ENCODE measurements at places on chromosomes 2 and 18.

GRCh38 chr2:98378196-98378595 lies 31.9 kb downstream of the CNGA3 start:
- no peak for DNase-seq

GRCh38 chr2:43068631-43069517 lies 157.5 kb downstream of the ZFP36L2 start:
- no peak for DNase-seq

DNA sequence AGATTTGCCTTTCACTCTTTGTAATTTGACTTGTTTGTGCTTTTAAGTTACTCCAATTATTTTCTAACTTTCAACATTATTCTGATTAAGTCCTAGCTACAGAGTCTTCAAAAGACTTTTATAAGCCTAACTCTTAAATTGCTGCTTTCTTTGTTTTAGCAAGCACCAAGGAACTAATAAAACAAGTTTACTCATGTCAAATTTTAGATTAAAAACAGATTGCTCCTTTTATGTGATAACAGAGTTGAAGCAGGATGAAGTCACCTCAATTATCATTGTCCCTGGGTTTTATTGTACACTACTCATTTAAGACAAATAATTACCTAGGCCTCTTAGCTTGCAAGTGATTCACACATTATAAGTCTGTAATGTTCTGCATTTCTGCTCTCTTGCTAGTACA lies 678.4 kb downstream of the ERBB4 start:
- no peak for DNase-seq

GRCh38 chr2:171629113-171629512 lies 58.2 kb upstream of the DYNC1I2 start:
- DNase-seq, result no peak

DNA sequence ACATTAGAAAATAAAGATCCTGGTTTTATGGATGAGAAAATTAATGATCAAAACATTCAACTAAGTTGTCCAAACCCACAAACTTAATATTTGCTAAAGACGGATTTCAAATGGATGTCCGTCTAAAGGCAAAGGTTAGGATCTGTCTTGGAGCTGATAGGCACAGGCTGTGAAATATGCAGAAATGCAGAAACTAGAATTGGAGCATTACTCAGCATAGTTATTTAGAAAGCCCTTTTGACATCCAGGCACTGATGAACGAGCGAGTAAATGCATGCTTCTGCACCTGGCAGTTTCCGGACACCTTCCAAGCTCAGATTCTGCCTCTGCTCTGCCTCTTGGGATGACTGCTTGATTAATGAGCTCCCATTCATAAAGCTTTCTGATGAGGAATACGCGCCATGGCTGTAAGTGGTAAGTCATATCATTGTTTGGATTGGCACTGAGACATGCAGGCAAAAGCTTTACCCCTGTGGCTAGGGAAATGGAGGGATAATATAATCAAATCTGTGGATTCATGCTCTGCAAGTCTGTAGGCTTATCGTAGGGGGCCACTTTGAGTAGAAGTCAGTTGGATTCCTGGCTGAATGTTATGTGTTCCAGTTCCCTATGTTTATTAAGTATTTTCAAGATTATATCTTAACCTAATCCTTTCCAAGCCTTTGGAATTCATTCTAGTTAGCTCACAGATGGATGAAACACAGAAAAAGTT lies 2176.3 kb upstream of the CELF4 start:
- DNase-seq, result no peak

DNA sequence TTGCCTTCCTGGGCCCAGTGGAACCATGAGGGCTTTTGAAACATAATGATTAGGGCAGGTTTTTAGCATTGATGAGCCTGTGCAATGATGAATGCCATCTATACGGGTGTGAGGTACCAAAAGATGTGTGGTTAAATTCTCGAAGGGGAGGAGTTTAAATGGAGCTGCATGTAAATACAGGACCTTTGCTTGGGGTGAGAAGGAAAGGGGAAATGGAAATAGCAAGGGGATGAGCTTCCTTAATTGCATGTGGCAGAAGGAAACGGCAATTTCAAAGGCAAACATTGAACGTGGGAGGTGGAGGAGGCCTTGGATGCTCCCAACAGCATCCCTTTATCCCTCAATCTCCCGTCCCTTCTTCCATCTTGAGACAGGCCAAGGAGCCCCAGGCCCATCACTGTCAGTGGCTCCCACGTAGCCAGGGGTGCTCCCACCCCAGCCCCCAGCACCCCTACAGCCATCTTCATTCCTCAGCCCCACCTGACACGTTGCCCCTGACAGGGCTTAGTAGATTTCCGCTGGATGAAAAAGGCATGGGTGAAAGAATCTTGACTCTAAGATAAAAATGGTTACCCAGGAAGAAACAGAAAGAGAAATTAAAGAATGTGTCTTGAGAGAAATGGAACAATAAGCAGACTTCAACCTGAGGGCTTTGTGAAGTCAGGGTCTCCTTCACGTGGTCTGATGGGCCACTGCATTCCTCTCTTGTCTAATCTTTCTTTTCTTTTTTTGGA lies 32.5 kb downstream of the INPP5D start:
- no peak for DNase-seq

DNA sequence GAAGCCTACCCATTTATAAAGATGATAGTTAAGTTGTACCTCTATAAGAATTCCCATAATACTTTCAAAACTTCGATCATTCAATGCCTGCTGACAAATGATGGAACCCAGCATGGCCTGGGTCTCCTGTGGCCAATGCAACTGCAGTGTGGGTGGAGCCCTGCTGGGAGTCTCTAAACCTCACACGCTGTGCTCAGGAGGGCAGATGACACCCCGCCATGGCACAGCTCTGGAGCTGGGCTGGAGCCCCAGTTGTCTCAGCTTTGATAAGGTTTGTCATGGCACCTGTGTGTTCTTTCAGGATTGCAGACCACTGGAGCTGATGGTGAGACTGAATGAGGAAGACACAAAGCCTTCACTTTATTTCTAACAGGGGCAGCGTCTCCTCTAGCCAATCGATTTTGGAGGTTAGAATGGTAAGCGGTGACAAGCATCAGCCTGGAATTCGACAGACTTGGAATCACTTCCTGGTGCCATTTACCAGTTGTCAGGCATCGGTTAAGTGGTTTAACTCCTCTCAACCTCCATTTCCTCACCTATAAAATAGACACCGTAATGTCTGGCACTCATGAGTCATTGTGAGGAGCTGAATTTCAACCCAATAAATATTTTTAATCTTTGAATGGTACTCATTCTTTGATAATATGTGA lies 383.6 kb upstream of the SALL3 start:
- no peak for DNase-seq

DNA sequence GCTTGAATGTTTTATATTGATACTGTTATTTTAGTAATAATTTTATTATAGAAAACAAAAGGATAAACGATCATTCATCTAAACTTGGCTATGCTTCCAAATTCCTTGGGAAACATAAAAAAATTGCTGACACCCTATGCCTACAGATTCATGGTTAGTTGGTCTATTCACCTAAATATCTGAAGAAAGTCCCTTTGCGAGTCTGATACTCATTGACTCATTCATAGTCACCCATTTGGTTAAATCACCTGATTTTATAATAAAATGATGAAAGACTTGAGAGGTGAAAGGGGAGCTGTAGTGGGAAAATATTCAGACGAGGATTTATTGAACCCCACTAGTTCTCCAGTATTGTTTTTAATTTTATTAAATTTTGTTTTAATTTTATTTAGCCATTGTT lies 112.0 kb downstream of the PTPN4 start:
- DNase-seq, result no peak

DNA sequence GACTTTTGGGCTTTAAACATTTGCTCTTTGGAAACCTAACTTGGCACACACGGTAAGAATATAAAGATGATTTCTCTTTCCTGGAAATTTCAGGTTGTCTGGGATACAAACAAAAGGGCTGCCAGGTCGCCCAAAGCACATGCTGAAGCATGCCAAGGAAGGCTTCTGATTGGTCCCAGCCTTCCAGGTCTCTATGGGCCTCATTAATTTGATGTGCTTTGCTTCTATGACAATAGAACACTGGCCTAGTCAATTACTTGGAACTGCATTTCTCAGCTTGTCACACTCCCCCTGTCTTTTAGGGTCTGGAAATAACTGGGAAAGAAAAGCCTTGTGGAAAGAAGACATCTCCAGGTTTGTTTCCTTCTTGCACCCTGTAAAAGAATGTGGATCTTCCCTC lies 228.9 kb downstream of the ADCYAP1 start:
- DNase-seq, result no peak

DNA sequence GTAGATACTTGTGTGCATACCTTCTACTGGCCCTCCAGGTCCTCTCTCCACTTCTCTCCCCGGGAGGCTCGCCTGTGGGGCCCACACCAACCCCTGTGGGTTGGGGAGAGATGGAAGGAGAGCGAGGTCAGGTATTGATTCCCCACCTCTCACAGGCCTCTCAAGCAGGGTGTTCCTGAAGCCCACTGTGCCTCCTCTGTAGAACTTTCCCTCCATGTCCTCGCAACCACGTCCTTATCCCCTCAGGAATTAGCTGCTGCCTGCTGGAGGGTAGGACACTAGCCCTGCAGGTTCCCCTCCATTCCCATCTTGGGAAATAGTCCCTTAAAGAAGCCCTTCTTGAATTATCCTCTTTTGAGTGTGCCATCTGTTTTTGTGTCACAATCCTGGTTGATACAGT lies 38.9 kb upstream of the KLF11 start:
- DNase-seq, result peak; percentile 4

- no peak for DNase-seq
These were observed 4.3 kb downstream of the MRPS9 start for GRCh38 chr2:105042189-105042588.

DNA sequence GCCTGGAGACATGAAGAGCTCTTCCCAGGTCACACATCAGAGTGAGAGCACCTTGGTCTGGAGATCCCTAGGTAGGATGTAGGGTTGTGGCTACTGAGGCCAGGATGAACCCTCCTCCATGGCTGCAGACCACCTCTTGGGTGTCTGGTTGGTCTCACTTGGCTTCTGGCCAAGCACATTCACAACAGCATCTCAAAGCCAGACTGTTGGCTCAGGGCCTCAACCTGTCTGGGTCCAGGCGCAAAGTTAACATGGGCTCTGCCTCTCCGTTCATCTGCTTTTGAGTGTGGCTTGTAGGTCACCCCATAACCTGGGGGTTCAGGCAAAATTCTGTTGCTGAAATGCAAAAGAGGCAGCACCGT lies 40.1 kb downstream of the RHOB start:
- no peak for DNase-seq

DNA sequence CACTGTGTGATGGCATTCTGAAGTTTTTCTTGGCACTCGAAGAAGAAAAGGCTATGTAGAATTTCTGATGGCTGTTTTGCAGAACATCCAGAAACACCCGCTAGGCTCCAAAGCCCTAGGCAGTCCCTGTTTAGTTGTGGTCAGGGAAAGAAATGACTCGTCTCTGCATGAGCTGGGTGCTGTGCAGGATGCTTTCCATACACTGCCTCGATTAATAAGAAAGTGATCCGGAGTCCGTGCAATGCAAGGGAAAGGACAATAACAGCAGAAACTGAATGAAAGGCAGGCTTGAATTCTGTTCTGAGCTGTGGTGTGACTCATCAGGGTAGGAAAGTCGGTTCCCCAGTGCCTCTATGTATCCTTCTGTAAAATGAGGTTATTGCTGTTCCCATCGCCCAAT lies 18.7 kb downstream of the MAPRE3 start:
- no peak for DNase-seq

GRCh38 chr2:67515538-67515937 lies 118.4 kb downstream of the ETAA1 start:
- DNase-seq, result no peak

- DNase-seq, result no peak
These were observed 26.7 kb downstream of the CNNM4 start for GRCh38 chr2:96787411-96787810.

GRCh38 chr18:34261865-34262780 lies 37.4 kb upstream of the NOL4 start:
- no peak for DNase-seq

DNA sequence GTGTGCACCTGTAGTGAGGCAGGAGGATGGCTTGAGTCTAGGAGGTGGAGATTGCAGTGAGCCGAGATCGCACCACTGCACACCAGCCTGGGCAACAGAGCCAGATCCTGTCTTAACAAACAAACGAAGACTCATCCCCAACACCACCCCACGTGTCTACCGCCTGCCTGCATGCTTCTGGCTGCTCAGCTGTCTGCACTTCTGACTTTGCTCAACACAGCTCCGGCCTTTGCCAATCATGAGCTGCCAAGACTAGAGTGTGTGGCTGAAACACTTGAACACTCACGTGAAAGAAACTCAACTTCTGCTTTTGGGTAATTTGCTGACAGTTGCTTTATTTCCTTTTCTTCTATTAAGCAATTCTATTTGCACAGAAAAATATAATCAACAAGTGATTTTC lies 32.1 kb upstream of the SP3 start:
- DNase-seq, result peak; percentile 97

DNA sequence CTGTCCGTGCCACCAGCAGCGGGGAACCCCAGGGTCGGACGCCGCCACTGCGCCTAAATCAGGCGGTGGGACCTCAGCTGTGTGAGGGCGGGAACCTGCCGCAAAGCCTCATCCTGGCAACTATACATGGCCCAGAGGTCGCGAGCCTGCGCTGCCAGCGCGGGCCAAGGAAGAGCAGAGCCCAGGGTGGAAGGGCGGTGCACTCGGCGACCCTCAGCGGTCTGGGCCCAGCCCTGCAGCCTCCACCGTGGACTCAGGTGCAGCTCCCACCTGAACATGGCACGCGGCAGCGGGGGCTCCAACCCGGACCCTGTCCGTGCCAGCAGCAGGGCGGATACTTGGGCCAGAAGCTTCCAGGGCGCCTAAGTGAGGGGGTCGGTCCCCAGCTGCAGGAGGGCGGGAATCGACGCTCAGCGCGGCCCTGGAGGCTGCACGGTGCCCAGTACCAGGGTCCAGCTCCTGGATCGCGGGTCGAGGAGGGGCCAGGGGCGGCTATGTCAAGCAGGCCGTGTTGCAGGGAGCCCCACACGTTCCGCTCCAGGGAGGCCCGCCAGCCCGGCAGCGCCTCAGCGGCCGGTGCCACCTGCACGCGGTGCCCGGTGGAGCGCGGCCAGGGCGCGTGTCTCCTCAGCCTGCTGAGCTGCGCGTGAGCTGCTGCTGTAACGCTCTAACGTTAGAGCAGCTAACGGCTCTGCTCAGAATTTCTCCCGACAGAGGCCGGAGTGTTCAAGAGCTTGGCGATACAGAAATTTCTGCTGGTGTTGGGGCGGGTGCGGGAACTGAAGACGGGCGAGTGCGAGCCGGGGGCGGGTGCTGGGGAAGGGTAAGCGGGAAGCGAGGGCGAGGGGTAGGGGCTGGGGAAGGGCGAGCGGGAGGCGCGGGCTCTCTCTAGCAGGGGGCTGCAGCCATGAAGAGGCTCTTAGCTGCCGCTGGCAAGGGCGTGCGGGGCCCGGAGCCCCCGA lies at the start of gene ANKRD30B:
TSS of gene ANKRD30B (plus strand) at position 660 of the 962 bp plus-strand sequence. CDS start at position 908, 248 bp downstream.
- no peak for DNase-seq

DNA sequence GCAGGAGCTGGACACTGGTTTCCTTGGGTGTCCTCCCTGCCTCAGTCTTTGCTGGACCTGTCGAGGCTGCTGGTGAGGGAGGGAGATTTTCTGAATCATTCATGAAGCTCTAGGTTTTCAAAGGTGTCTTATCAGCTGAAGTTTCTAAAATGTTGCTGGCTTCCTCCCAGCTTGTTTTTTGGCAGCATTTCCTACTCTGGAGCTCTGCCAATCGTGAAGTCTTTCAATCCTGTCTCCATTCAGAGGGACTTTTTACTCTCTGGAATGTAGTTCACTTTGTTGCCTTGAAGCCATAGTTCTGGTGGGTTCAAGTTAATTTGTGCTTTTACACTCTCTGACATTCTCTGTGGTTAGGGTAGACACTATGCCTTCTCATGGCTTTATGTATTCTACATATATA lies 23.9 kb downstream of the SNTG2 start:
- no peak for DNase-seq

- no peak for DNase-seq
These were observed 27.7 kb downstream of the LAMA3 start for GRCh38 chr18:23716966-23717365.
